IPS DF 6.9 (cell line): ENCODE measurements at places on chromosomes 6 and 20.

GRCh38 chr6:125867483-125867942 lies 76.8 kb downstream of the NCOA7 start:
- no peak for DNase-seq

GRCh38 chr6:14406614-14407331 lies 289.2 kb downstream of the CD83 start:
- DNase-seq = no peak

DNA sequence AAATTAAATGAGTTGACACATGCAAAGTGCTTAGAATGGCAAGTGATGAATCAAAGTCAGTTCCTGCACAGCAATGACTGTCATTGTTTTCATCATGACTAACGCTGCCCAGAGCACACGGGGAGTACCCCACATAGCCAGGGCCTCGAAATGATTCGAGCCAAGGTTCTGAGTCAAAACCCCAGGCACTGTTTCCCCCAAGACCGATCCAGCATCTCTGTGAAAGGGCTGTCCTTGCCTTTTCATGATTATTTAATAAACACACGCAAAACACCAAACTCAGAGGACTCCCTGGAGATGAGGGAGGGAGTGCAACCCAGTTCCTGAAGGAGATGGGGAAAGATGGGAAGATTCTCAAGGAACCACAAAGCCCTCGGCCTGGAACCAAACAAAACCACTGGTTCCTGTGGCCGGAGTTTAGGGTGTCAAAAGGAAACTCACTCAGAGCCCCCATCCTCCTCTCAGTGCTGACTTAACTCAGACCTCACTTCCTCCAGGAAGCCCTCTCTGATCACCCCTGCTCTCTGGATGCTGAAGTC lies 3.8 kb downstream of the PREX1 start:
- DNase-seq = no peak

DNA sequence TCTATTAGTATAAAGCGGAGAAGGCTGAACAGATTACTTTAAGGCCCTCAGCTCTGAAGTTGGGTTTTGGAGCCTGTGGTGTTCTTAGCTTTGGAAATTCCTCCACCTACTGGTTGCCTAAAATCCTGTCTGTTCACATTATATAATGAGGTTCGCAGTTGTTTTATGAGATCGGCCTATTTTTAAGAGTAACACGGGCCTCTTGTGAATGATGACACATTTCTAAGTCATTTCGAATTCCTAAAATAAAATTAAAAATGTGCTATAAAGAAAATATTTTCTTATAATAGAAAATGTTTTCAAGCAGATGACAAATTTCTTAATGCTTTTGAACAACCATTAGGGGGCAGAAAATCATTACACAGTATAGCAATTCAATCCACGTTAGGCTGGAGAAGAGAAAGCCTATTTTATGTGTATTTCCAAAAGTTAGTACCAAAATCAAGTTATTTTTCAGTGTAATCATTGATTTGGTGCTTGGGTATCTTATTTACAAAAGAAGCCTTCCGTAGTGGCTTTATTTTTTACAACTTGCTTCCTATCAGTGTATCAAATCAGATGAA lies 15.8 kb upstream of the FAM8A1 start:
- no peak for DNase-seq

GRCh38 chr6:137315081-137315480 lies 95.9 kb upstream of the IFNGR1 start:
- DNase-seq = no peak

DNA sequence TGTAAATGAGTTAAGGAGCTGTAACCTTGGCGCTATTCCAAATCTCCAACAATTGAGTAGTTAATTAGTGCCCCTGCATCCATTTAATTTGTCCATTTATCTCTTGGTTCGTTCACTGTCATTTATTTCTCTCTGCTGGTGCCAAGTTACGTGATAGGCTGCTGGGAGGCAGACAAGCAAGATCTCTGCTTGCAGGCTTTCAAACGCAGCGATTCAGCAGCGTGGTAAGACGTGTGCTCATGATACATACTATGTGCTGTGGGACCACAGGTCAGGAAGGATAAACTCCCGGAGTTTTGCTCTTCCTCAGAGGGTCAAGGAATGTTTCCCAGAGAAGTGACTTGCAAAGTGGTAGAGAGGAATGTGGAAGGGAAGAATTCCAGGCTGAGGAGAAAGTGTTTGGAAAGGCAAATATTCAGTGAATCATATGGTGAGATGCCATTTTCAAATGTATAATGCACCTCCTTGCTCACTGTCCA lies 46.4 kb downstream of the UTRN start:
- no peak for DNase-seq
